ENCODE measurements at places on chromosomes 4 and X.

DNA sequence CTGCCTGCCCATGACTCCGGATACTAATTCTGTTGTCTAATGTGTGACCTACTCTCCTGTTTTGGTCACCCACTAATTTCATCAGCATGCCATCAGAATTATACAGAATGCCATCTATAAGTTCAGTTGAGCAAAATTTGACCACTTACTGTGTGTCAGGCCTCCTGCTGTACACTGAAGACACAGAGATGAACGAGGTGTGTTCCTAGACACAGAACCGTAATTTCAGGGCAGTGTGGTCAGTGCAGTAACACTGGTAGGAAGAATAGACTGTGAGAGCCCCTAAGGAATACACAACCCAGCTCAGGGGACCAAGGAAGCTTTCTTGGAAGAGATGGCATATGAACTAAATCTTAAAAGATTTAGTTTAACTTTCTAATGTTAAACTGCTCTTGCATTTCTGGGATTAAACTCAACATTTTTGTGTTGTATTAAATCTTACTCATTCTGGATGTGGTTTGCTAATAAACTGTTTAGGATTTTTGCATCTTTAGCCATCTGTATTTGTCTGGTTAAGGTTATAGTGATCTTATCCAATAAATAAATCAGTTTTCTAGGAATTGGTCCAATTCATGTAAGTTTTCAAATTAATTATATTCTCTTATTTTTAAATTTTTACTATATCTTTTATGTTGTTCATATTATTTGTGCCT, 34.3 kb downstream of the KANTR start:
- DNase-seq: no peak

GRCh38 chr4:89419111-89419695, 111.6 kb upstream of the GPRIN3 start:
- DNase-seq: no peak

DNA sequence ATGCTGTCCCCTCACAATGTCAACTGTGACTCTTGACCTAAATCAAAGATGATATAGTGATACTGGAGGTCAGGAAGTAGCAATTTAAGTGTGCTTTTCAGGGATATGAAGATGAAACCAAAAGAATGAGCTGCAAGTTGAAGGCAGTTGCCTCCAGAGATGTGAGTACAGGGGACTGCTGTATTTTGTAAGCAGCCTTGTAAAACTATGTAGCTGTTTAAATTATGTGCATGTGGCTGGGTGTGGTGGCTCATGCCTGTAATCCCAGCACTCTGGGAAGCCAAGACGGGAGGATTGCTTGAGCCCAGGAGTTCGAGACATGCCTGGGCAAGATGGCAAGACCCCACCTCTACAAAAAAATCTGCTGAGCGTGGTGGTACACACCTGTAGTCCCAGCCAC, 15.1 kb upstream of the TNIP2 start:
- DNase-seq: no peak

- DNase-seq: no peak
These were observed 27.9 kb downstream of the ABHD18 start for GRCh38 chr4:127993151-127993550.
